Effector memory CD8-positive, alpha-beta T cell (primary cell): ENCODE measurements at places on chromosomes 1 and 21.
A peak's percentile ranks its signal among the peaks of the same experiment; 100 is the strongest.

- DNase-seq: no peak
These were observed 9.2 kb downstream of the PDZK1IP1 start for GRCh38 chr1:47180603-47181094.

- no peak for DNase-seq
These were observed 25.7 kb downstream of the SLC37A1 start for GRCh38 chr21:42539342-42539741.

DNA sequence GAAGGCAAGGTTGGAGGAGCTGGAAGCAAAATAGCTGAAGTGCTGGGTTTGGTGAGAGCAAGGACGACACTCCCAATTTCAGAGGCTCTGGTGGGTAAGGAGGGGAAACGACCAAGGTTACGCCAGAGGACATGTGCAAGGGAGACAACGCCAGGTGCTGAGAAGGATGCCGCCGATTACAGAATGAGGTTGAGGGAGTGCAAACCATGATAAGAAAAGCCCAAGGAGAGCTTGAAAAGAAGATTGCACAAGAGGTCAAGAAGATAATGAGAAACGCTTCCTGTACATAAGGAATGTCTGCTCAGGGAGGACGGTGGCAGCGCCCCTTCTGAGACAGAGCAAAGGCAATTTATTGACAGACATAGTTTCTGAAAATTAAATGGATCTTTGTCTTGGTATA is 382.0 kb upstream of the PROX1 start:
- no peak for DNase-seq

DNA sequence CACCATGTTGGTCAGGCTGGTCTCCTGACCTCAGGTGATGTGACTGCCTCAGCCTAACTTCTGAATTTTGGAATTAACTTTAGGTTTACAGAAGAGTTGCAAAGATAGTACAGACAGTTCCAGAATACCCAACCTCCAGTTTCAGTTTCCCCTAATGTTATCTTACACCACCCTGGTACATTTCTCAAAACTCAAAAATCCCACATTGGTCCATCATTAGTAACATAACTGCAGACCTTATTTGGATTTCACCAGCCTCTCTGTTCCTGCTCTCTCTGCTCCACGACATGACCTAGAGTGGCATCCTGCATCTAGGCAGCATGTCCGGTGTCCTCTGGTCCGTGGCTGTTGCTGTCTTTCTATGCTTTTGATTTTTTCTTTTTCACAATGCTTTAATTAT is 5.0 kb upstream of the ZC3H12A start:
- DNase-seq: no peak

DNA sequence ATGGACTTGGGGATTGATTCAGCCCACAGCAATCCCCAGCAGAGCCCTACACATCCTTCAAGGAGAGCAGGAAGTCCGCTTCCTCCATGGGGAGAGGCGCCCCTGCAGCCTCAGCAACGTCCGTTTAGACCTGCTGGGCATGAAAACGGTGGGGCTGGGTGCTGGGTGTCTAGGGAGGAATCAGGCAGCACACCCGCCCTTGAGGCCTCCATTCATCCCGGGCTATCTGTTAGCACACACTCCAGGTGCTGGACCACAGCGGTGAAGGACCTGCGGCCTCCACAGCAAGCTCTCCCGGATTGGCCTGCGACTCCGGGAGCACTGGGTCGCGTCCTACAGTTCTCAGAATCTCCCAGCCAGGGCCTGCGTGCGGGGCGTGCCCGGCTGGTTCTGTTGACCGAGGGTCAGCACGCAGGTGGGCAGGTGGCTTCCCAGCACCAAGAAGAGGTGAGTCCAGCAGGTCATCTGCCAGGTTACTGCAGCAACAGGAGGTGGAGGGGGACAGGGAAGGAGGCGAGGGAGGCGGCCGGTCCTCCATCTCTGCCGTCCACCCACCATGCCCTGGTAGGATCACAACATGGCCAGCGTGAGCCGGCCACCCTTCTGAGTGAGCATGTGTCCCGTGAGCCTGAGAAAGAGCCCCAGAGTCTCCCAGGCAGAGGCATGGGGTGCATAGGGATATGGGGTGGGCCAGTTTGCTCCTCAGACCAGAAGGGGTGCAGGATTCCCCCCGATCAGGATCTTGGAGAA is 96.6 kb downstream of the RIPK4 start:
- no peak for DNase-seq

GRCh38 chr1:41812453-41812852 is 106.3 kb downstream of the HIVEP3 start:
- no peak for DNase-seq

- no peak for DNase-seq
These were observed 30.1 kb downstream of the ABCG1 start for GRCh38 chr21:42248783-42249597.

- no peak for DNase-seq
These were observed 231.3 kb downstream of the FOXD2 start for GRCh38 chr1:47669081-47669585.

DNA sequence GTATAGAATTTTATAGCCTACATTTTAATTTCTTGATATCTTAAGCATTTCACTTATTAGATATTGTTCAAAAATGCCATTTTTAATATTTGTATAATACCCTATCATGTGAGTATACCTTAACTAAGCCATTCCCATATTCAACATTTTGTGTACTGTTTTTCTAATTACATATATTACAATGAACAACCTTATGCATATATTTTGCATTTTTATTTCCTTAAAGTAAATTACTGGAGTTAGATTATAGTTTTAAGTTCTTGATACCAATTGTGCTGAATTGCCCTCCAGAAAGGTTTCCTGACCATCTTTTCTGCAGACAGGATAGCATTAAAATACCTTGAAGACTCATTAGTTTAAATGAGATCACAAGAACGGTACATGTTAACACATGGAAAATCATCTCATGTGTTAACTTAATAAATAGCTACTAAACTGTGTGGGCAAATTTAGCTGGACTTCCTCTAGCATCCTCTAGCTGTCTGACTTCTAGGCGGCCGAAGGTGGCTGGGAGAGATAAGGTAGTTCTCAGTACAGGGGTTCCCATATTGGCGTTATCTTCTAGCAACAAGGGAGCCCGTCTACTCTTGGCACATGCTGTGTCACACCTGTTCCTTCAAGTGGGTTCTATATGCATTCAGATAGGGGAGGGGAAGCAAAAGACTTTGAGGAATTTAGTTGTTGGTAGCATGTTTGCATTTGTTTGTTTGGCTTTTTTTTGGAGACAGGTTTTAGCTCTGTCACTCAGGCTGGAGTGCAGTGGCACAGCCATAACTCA is 8.9 kb downstream of the DCLRE1B start:
- no peak for DNase-seq

DNA sequence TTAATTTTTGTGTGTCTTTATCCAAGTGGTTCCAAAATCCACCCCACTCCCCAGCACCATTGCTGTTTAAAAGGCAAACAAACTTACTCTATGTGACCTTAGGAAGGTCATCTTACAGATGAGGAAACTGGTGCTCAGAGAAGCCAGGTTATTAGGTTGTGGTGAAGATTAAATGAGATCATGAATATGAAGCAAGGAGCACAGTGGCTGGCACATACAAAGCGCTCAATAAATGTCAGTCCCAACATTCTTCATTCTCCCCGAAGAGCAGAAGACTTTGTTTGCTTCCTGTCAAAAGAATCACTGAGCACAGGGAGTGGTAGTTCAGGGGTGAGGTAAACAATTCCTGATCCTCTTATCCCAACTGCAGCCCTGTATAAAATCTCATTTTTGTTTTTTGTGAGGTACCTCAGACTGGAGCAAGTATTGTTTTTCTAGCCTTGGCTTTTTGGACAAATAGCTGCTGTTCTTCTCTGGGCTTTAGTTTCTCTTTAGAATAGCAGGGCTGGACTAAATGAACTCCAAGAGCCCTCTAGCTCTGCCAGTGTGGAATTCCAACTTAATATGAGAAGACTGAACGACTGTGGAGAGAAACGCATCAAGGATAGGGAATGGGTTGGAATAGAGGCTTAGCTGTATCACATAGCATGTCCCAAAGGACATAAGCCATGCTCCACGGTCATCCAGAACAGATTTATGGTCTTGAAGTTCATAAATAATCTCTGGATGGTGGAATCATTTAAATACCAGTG is 455.3 kb upstream of the USP24 start:
- no peak for DNase-seq

DNA sequence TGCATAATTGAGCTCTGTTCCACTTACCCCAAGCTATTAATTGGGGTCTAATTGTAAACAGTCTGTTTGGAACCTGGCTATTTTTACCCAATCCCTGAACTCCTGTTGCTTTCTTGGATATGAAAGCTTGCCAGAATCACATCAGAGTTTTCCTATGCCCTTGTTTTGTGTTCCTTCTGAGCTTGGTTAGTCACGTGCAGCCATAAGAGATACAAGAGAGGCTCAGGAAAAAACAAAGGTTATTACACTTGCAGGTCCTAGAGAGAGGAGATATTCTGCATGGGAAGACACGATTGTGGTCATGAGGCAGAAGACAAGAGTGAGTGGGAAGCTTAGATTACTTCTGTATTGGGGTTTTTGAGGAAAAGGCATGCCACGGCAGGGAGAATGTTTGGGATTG is 46.0 kb upstream of the RGL1 start:
- no peak for DNase-seq

GRCh38 chr21:27369978-27370571 is 403.2 kb upstream of the ADAMTS5 start:
- DNase-seq: no peak

- DNase-seq: no peak
These were observed 641.1 kb upstream of the B3GALT2 start for GRCh38 chr1:193827516-193827915.

- no peak for DNase-seq
These were observed 8.3 kb downstream of the ATAD3B start for GRCh38 chr1:1479547-1480487.

GRCh38 chr21:37257967-37258877 is 8.9 kb downstream of the VPS26C start:
- peak; percentile 73 for DNase-seq

GRCh38 chr1:203121186-203122015 is 6.1 kb upstream of the ADORA1 start:
- no peak for DNase-seq

GRCh38 chr1:91753878-91754277 is 132.1 kb downstream of the TGFBR3 start:
- DNase-seq: no peak

DNA sequence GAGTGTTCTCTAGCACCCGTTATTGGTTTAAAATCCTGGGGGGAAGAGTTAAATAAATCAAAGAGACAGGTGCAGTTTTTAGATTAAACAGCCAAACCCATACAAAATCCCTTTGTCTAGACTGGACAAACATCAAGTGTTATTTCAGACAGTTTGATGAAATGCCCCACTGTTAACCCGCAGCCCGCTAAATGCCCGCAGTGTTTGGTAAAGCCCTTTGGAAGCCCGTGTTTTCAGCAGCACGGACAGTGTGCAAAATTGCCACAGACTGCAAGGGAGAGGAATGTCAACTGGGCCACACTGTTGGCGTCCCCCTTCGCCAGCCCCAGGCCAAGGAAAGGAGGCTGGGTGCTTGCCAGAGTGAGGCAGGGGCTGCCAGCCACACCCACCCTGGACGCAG is 26.6 kb downstream of the AJAP1 start:
- DNase-seq: no peak

- DNase-seq: no peak
These were observed 1.2 kb upstream of the SLC25A33 start for GRCh38 chr1:9537863-9538668.

DNA sequence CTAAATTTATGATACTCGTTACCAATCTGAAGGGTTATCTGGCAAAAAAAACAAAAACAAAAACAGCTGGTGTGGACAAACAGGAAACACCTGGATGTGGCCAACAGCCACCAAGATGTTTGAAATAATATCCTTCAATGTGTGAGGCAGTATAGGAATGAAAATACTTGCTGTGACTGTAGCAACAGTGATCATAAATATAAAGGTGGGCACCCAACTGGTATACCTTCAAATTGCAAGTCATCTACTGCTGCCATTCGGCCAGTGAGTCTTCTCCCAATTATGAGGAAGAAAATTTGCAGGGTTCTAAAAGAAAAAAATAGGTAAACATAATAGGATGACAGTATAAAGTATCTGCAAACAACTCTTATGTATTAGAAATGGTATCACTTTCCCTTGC is 916 bp downstream of the YIPF1 start:
- DNase-seq: no peak
